ENCODE measurements at places on chromosomes 7 and 10. TPM values are rescaled to one million over a fixed set of nuclear protein-coding genes. Genes with fewer than 3 reads are reported as not detected.

Gene PDCD11
- total RNA-seq: 41.0 TPM

Gene MYOZ1
- not detected for total RNA-seq

Gene UNC5B
- 1.8 TPM for total RNA-seq

Gene EMX2
- total RNA-seq: not detected

Gene ZFYVE27
- total RNA-seq: 19.6 TPM

Gene SEMA4G
- 9.3 TPM for total RNA-seq

Gene TMEM176B
- 0.11 TPM for total RNA-seq

Gene CASD1
- total RNA-seq: 6.7 TPM
